ENCODE measurements at places on chromosomes 16 and 17. TPM values are rescaled to one million over a fixed set of nuclear protein-coding genes. Genes with fewer than 3 reads are reported as not detected.

GRCh38 chr16:80123189-80123588, 417.6 kb upstream of the DYNLRB2 start:
- H3K27ac ChIP-seq: no peak overlapping the region
- no peaks in the 10 kb centered on the region for H3K36me3 ChIP-seq
- no peaks in the 10 kb centered on the region for H3K4me1 ChIP-seq
- H3K4me3 ChIP-seq: no peak overlapping the region
- no peak for DNase-seq
- no peaks in the 10 kb centered on the region for H3K27me3 ChIP-seq

GRCh38 chr16:14961405-14962186, 13.2 kb upstream of the PDXDC1 start:
- no peak overlapping the region for H3K27ac ChIP-seq
- DNase-seq: no peak
- no peak overlapping the region for H3K4me3 ChIP-seq
- H3K27me3 ChIP-seq: no peaks in the 10 kb centered on the region
- no peaks in the 10 kb centered on the region for H3K36me3 ChIP-seq

DNA sequence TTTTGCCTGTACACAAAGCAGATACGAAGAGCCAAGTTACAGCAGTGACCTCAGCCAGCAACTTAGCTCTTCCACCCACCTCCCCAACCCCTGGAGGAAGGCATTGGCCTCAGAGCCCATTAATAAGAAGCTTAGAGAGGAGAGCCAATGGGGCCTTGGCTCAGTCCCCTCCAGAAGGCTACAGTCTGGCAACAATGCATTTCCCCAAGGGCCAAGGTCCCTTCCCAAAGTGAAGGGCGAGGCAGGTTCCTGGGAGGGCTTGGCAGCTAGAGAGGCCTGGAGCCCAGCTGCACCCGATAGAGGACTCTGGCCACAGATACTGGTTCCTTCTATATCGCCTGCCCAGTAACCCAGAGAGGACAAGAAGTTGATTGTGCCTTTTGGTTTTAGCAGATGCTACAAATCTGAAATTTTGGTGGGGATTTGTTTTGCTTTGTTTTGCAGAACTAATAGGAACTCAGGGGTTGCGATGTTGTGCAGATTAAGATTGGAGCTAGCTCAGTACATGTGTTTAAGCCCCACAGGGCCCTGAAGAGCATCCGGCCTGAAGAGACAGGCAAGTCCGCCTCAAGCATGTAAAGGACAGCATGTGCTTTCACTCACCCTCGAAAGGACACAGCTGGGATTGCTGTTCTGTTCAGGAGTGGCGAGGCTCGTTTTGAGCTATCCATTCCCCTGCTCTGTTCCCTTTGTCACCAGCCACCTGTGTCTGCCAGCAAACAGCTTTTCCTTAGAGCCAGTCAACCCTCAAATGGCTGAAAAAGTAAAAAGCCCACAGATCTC, 12.0 kb upstream of the PNPO start:
- peak; percentile 46 for DNase-seq
- peaks cover 3% of the 10 kb centered on the region for H3K36me3 ChIP-seq
- no peak overlapping the region for H3K4me3 ChIP-seq
- no peaks in the 10 kb centered on the region for H3K27me3 ChIP-seq

- H3K4me1 ChIP-seq: no peaks in the 10 kb centered on the region
- no peak overlapping the region for H3K4me3 ChIP-seq
Measured at GRCh38 chr17:48455791-48456190, 25.8 kb upstream of the SKAP1 start.

GRCh38 chr16:74261068-74261467, 35.5 kb upstream of the PSMD7 start:
- no peaks in the 10 kb centered on the region for H3K27me3 ChIP-seq
- no peaks in the 10 kb centered on the region for H3K4me1 ChIP-seq
- peak; percentile 56 for DNase-seq

GRCh38 chr17:74146196-74146595, 57.3 kb upstream of the RPL38 start:
- H3K4me3 ChIP-seq: no peak overlapping the region
- no peak overlapping the region for H3K27ac ChIP-seq
- H3K36me3 ChIP-seq: no peaks in the 10 kb centered on the region
- no peak for DNase-seq

DNA sequence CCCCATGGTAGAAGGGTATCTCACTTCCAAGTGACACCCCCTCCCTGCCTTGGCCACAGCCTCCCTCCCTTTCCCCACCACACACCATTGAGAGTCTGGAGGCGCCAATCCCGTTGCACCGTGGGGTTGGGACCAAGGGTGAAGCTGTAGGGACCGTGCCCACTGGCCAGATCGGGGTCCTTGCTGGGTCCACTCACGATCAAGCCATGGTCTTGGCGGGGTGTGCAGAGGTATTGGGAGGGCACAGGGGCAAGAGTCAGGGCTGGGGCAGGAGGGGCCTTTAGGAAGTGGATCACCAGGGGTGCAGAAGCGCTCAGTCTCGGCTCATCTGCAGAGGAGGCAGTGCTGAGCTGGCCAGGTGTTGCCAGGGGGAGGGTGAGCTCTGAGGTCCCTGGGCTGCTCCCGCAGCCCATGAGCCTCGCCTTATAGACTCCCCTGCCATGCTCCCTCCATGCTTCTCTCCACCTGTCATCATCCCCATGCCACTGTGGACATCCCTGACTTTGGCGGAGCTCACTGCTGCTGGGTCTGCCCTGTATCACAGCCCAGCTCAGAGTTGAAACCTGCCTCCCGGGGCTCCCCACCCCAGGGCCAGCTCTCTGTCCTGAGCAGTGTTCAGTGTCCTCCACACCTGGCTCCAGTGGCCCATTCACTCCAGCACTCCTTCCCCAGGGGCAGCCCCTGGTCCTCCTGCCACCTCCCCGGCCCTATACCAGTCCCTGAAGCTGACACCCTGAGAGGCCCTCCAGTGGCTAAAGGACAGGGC, 8.3 kb downstream of the CDH16 start:
- no peak overlapping the region for H3K27ac ChIP-seq
- no peaks in the 10 kb centered on the region for H3K27me3 ChIP-seq
- no peaks in the 10 kb centered on the region for H3K4me1 ChIP-seq
- peak; percentile 55 for DNase-seq
- H3K36me3 ChIP-seq: no peaks in the 10 kb centered on the region

GRCh38 chr16:73190256-73190655, 142.3 kb upstream of the ZFHX3 start:
- no peaks in the 10 kb centered on the region for H3K36me3 ChIP-seq
- no peak overlapping the region for H3K27ac ChIP-seq
- H3K4me3 ChIP-seq: no peak overlapping the region

DNA sequence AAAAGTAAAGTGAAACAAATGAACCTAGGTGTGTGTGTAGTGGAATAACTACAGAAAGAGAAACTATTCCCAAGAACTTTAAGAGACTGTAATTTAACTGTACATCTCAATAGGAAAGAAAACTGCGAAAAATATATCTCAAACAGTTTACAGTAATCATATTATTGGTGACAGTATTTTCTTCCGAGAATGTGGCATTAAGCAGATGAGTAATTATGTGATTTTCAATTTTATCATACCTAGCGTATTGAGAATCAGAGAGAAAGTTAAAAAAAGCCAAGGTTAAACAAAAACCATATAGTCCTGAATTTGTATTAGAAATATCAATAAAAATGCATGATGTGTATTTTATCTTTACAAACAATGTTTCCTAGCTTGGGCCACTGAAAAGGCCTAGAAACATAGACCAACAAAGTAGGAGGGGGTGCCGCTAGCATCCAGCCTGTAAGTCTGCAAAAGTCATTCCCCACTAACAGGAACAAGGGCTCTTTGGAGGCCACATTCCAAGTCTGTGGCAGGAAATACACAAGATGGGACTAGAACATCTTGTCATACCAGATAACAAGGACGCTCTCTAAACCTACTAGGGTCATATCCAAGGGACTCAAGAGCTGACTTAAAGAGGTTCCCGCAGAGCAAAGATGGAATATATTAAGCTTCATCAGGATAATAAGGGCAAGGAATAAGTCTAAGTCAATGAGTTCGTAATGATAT, 20.5 kb downstream of the RNF157 start:
- H3K27me3 ChIP-seq: no peaks in the 10 kb centered on the region
- DNase-seq: no peak
- H3K36me3 ChIP-seq: no peaks in the 10 kb centered on the region

DNA sequence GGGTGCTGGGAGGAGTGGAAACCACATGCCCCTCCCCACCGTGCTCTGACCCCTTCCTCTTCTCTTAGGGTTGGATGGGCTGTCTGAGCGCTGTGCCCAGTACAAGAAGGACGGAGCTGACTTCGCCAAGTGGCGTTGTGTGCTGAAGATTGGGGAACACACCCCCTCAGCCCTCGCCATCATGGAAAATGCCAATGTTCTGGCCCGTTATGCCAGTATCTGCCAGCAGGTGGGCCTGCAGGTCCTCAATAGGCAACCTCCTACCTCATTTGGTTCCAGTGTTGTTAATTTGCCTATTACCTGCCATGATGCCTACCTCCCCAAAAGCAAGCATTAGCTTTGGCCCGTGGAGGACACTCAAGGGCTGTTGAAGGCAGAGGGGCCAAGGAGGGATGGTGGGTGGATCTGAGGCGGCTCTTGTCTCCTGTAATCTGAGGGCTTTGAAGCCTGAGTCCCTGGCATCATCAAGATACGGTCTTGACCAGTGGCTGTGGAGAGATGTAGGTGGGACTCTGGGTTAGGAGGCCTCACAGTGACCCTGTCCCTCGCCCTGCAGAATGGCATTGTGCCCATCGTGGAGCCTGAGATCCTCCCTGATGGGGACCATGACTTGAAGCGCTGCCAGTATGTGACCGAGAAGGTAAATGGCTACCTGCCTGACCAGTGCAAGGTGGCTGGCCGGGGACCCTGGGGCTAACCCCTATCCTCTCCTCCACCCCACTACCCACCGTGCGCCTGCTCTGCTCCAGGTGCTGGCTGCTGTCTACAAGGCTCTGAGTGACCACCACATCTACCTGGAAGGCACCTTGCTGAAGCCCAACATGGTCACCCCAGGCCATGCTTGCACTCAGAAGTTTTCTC, 3.4 kb downstream of the ALDOA start:
- H3K36me3 ChIP-seq: peaks cover 14% of the 10 kb centered on the region
- no peaks in the 10 kb centered on the region for H3K4me1 ChIP-seq
- no peak for DNase-seq
- H3K27ac ChIP-seq: no peak overlapping the region
- no peak overlapping the region for H3K4me3 ChIP-seq

DNA sequence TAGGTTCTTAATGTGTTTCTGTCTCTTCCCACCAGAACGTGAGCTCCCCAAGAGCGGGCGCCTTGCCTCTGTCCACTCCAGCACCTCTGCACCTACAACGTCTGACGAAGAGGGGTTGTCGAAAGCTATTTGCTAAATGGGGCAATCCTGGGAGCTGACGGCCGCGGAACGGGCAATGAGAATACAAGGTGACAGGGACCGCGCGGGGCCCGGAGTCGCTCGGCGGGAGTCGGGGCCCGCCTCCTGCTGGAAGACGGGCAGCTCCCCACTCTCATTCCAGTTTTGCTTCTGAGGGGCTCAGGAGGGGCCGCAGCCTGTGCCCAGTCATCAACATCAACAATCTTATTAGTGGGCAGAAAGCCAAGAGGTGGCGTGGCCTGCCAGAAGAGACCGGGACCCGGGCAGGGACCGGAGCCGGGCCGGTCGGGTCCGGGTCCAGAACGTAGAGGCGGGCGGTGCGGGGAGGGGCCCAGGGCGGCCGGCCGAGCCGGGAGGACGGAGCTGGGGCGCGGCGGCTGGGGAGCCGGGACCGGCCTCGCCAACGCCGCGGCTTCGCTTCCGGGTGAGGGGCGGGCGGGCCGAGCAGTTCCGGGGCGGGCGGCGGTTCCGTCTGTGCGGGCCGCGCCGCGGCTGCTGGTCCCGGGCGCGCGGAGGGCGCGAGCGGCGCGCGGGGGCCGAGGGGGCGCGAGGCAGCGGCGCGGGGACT, at the start of gene MOSMO:
Gene MOSMO, plus strand, starts transcription at position 603 of the 706 bp plus-strand sequence. CDS start 191 bp downstream, outside the sequence.
- no peaks in the 10 kb centered on the region for H3K4me1 ChIP-seq
- no peaks in the 10 kb centered on the region for H3K36me3 ChIP-seq
- DNase-seq: peak; percentile 94
- peak within 1 kb of the TSS; percentile 14 for H3K27ac ChIP-seq
- peak within 1 kb of the TSS; percentile 95 for H3K4me3 ChIP-seq

DNA sequence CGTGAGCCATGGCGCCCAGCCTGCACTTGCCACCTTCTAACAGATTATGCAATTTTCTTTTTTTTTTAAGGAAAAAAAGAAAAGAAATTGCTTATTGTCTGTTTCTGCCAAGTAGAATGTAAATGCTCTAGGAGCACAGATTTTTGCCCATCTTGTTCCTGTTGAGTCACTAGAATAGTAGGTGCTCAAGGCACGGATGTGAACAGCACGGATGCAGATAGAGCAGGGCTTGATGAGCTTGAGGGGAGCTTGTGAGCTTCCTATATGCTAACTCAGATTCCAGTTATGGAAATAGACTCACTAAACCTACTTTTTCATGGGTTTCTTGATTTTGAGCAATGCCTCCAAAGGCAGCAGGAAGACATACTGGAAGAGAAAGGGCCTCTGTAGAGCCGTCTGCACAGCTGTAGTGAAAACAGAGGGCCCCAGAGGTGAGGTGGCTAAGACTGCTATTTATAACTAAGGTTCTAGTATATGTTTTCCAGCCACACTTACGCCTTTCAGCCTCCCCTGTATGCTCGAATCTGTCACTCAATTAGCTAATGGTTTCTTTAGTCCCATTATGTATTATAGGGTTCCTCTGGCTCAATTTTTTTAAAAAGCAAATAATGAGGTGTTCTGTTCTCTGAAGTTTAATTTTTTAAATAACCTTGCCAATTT, 72.8 kb downstream of the WWP2 start:
- H3K36me3 ChIP-seq: no peaks in the 10 kb centered on the region
- H3K27ac ChIP-seq: peak overlapping the region; percentile 47
- no peak for DNase-seq

DNA sequence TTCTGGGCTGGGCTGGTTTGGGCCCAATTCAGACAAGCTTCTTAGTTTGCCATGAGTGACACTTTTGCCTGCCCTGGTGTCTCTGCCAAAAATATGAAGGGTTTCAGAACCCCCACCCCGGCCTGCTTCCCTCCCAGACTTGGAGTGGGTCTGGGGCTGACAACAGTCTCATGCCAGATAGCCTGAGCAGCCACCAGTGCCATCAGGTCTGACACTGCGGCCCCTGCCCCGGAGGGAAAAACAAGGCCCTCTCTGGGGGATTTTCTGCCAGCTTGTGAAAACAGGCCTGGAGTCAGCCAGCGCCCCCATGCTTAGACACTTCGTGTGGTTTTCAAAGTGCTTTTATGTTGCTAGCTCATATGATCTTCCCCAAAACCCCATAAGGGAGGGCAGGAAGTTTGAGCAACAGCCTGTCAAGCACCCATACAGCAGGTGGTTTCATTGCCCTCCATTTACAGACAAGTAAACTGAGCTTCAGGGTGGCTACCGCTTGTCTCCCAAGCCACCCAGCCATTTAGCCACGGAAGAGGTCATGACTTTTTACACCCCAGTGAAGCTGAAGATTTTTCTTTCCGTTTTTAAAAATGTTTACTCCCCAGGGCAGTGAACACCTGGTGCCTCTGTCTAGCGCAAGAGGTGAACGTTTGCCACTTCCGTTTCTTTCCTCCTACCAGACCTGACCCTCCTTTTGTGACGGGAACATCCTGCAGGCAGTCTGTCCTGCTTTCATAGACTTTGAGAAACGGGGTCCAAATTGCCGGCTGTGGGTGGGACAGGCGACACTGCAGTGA, 300.6 kb downstream of the SEC14L1 start:
- H3K27me3 ChIP-seq: no peaks in the 10 kb centered on the region
- no peak for DNase-seq
- H3K36me3 ChIP-seq: no peaks in the 10 kb centered on the region

Gene SF3B3
- total RNA-seq: 137 TPM

Gene CBX1
- total RNA-seq: 45.6 TPM

Gene VAT1
- total RNA-seq: 165 TPM

Gene KRTAP4-2
- not detected for total RNA-seq

Gene SLC16A6
- 0.51 TPM for total RNA-seq

Gene TNFRSF17
- not detected for total RNA-seq

Gene KCNJ16
- 0.24 TPM for total RNA-seq

Measured in aorta (tissue), 5 donors.